Nephron progenitor cell (in vitro differentiated cells): ENCODE measurements at places on chromosomes 11 and 22.

GRCh38 chr11:22554221-22554620 is 71.4 kb downstream of the FANCF start:
- H3K27me3 ChIP-seq: peaks cover 2% of the 10 kb centered on the region
- no peaks in the 10 kb centered on the region for H3K4me1 ChIP-seq
- H3K27ac ChIP-seq: no peak overlapping the region
- H3K36me3 ChIP-seq: no peaks in the 10 kb centered on the region
- no peak for DNase-seq

- no peak overlapping the region for H3K27ac ChIP-seq
- H3K4me1 ChIP-seq: peaks cover 18% of the 10 kb centered on the region
- DNase-seq: no peak
- no peak overlapping the region for H3K4me3 ChIP-seq
- no peaks in the 10 kb centered on the region for H3K36me3 ChIP-seq
- peaks cover 43% of the 10 kb centered on the region for H3K27me3 ChIP-seq
Observed at GRCh38 chr11:17385492-17385891, 3.0 kb downstream of the KCNJ11 start.

GRCh38 chr11:45698777-45699497 is 33.5 kb upstream of the CHST1 start:
- no peak for DNase-seq
- no peak overlapping the region for H3K4me3 ChIP-seq
- H3K27me3 ChIP-seq: peaks cover 24% of the 10 kb centered on the region
- no peaks in the 10 kb centered on the region for H3K36me3 ChIP-seq
- H3K4me1 ChIP-seq: peaks cover 23% of the 10 kb centered on the region
- H3K27ac ChIP-seq: no peak overlapping the region

- H3K4me3 ChIP-seq: peak overlapping the region; percentile 89
- peaks cover 7% of the 10 kb centered on the region for H3K27me3 ChIP-seq
- peaks cover 57% of the 10 kb centered on the region for H3K4me1 ChIP-seq
- peak; percentile 63 for DNase-seq
Observed at GRCh38 chr22:28883917-28884746, 760 bp downstream of the ZNRF3 start.

GRCh38 chr11:121938076-121938475 is 177.9 kb downstream of the BLID start:
- no peak overlapping the region for H3K4me3 ChIP-seq
- H3K4me1 ChIP-seq: no peaks in the 10 kb centered on the region
- DNase-seq: no peak

DNA sequence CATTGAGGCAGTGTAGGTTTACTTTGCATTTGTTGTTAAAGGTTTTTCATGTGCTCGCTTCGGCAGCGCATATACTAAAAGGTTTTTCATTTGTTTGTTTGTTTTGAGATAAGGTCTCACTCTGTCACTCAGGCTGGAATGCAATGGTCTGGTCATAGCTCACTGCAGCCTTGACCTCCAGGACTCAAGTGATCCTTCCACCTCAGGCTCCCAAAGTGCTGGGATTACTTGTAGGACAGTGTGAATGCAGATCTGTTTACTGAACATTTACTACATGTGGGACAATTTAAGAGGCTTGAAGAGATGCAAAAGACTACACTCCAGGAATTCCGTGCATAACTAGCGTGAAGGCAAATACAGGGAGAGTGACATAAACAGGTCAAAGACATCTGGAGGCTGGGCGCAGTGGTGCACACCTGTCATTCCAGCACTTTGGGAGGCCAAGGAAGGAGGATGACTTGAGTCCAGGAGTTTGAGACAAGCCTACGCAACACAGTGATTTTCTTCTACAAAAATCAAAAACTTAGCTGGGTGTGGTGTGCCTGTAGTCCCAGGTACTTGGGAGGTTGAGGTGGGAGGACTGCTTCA is 34.1 kb downstream of the YPEL1 start:
- H3K36me3 ChIP-seq: peaks cover 46% of the 10 kb centered on the region
- H3K4me1 ChIP-seq: peaks cover 48% of the 10 kb centered on the region

GRCh38 chr11:92240916-92241315 is 16.3 kb downstream of the FAT3 start:
- no peak overlapping the region for H3K4me3 ChIP-seq
- peaks cover 14% of the 10 kb centered on the region for H3K36me3 ChIP-seq
- peaks cover 3% of the 10 kb centered on the region for H3K27me3 ChIP-seq
- no peak for DNase-seq
- no peak overlapping the region for H3K27ac ChIP-seq
- H3K4me1 ChIP-seq: peaks cover 59% of the 10 kb centered on the region

GRCh38 chr11:92416971-92417725 is 192.5 kb downstream of the FAT3 start:
- H3K27me3 ChIP-seq: no peaks in the 10 kb centered on the region
- no peak overlapping the region for H3K4me3 ChIP-seq
- peaks cover under 1% of the 10 kb centered on the region for H3K36me3 ChIP-seq
- H3K27ac ChIP-seq: no peak overlapping the region

DNA sequence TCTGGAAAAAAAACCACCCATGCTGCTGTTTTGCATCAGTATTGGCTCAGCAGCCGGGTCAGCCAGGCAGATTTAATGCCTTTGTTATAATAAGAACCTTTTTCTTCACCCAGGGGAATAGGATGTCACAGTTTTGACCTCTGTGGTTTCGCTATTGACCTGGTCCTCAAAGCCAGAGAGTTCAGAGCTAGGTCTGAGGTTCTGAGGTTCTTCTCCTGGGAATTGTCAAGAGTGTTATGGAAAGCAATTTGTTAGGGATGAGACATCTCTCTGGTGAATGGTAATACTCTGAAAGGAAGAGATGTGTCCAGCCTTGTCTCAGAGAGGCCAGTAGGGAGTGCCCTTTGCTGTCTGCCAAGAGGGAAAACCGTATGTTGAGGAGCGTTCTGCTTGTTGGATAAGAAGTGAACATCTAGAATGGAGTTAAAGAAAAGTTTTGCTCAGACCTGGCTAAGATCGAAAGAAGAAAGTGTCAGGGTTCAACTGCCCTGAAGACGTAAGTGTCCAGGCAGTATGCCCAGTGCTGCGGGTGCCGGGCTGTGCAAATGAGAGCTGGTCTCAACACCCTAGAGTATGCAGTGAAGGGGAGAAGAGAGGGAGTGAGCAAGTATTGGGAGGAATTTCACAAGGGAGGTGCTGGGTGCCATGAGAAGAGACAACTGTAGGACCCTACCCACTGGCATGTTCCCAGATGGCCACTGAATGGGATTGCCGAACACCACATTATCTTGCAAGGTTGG is 150.9 kb upstream of the TTC12 start:
- H3K27ac ChIP-seq: no peak overlapping the region
- peaks cover 84% of the 10 kb centered on the region for H3K4me1 ChIP-seq
- no peak for DNase-seq
- H3K4me3 ChIP-seq: peak overlapping the region; percentile 13

DNA sequence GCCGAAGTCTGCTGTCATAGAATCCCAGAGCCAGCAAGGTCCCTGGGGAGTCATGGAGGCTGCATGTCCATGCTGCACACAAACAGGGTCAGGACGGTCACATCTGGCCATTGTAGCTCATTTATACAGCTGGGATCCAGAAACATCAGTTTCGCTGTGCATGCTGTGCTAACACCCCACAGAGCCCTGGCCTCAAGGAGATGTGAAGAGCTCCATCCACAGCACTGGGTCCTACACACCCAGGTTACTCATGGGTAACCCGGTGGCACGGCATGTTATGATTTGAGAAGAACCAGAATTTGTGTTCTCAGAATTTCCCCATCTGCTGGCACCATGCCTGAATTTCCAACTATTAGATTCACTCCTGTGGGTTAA is 146.3 kb upstream of the ARHGAP20 start:
- H3K4me3 ChIP-seq: no peak overlapping the region
- H3K4me1 ChIP-seq: peaks cover 40% of the 10 kb centered on the region
- no peaks in the 10 kb centered on the region for H3K27me3 ChIP-seq
- peak; percentile 42 for DNase-seq
- H3K27ac ChIP-seq: peak overlapping the region; percentile 22
- H3K36me3 ChIP-seq: no peaks in the 10 kb centered on the region

DNA sequence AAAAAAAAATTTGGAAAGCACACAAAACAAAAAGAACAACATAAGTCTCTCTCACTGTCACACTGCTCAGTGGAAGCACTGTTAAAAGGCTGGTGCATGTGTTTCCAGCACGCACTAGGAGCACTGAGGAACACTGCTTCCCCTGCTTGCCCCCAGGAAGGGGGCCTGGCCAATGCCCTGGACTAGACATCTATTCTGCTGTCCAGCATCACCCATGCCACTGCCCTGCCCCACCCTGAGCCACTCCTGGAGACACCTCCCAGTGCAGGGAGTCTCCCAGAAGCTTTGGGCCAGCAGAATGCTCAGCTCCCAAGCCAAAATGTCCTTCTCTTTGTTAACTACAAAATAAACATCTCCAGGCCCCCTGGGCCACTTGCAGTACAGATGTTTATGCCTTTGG is 49.7 kb upstream of the EMID1 start:
- H3K36me3 ChIP-seq: no peaks in the 10 kb centered on the region
- peaks cover 6% of the 10 kb centered on the region for H3K27me3 ChIP-seq
- DNase-seq: no peak
- no peak overlapping the region for H3K4me3 ChIP-seq

DNA sequence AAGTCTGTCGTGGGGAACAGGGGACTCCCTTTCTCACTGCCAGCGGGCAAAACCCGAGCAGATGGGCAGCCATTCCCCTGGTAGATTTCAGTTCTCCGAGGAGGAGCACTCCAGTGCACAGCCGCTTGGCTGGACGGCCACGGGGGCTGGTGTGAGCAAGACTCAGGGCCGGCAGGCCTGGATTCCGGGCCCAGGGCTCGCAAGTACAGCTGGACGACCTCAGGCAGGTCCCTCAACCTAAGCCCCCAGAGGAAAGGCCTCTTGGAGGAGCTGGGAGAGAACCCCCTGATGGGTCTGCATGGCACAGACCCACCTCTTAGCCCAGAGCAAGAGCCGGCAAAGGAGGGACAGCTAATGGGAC is 31.3 kb upstream of the TCF20 start:
- peaks cover 51% of the 10 kb centered on the region for H3K27me3 ChIP-seq
- no peak overlapping the region for H3K27ac ChIP-seq
- no peaks in the 10 kb centered on the region for H3K36me3 ChIP-seq
- no peak for DNase-seq

DNA sequence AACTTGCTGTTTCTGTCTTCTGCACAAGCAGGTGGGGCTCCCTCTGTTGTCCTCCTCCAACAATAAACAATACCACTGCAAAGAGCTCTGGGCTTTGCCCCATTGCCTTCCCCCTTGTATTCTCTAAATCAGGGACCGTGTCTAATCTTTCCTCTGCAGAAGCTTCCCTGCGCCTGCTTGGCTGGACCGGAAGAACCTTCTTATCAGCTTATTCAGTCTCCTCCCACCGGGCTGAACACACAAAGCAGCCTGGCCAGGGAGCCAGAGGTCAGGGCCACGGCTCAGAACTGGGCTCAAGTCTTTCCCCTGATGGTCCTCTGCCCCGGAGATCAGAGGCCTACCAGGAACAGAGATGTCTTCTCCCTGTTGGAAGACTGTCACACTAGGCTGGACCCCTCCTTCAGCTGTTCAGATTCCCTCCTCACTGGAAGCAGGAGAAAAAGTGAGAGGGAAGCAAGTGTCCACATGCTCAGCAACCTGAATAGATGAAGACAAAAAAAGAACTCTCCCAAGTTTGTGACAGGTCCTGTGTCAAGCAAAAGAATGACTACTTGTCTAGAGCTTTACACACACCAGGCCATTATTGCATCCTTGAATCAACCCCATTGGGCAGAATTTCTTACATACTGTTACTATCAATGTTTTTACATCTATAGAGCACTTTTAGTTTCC is 63.7 kb downstream of the RAB30 start:
- H3K36me3 ChIP-seq: no peaks in the 10 kb centered on the region
- peak; percentile 23 for DNase-seq
- H3K27ac ChIP-seq: peak overlapping the region; percentile 79
- H3K4me1 ChIP-seq: peaks cover 35% of the 10 kb centered on the region

DNA sequence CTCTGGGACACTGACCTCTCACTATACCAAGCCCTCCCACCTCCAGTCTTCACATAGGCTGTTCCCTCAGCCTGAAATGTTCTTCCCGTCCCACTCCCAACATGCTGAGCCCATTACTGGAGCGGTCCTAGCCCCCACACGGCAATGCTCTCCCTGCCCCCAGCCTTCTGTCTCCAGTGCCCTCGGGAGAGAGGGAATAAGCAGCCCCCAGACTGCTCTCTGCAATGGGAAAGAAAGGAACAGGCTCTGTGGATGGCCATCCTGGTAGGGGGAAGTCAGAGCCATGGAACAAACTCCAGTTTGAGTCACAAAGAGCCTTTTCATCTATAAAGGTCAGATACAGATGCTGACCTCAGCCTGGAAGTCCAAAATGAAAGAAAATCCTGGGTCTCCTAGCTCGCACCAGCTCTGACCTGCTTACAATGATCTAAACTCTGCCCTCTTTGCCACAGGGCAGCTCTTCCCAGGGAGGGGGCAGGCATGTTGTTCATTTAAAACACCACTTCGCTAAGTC is 62.6 kb downstream of the FLRT1 start:
- no peak overlapping the region for H3K4me3 ChIP-seq
- peaks cover 37% of the 10 kb centered on the region for H3K27me3 ChIP-seq
- H3K4me1 ChIP-seq: peaks cover 60% of the 10 kb centered on the region
- no peak overlapping the region for H3K27ac ChIP-seq
- no peaks in the 10 kb centered on the region for H3K36me3 ChIP-seq
- DNase-seq: no peak

- DNase-seq: no peak
- peaks cover 54% of the 10 kb centered on the region for H3K27me3 ChIP-seq
- no peak overlapping the region for H3K27ac ChIP-seq
- H3K4me1 ChIP-seq: peaks cover 9% of the 10 kb centered on the region
Observed at GRCh38 chr22:19784384-19785175, 24.0 kb downstream of the TBX1 start.

GRCh38 chr22:44042249-44043218 is 18.4 kb downstream of the PARVB start:
- peaks cover 13% of the 10 kb centered on the region for H3K36me3 ChIP-seq
- no peak for DNase-seq
- no peak overlapping the region for H3K27ac ChIP-seq
- H3K4me3 ChIP-seq: no peak overlapping the region

DNA sequence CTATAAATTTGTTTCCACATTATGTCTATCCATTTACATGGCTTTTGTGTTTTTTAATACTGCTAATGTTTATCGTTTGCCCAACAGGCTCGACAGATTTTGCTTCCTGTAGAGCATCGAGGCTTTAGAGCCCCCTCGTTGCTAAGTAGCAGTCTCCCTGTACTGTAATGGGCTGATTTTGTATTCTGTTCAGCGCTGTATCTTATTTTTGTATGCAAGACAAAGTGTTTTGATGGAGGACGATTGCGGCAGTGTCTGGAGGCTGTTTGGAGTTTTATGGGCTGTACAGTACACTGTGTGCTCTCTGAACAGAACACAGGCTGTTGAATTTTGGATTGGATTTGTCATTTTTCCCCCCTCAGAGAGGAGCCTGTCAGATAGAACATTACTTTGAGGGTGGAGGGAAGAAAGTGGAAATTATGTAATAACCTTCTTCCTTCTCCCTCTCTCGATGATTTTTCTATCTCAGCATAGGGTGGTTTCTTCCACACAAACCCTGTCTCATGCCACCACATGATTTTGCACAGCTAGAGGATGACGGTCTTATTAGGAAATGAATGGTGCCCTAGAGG is 104.4 kb downstream of the ZBTB16 start:
- H3K4me3 ChIP-seq: peak overlapping the region; percentile 29
- H3K36me3 ChIP-seq: no peaks in the 10 kb centered on the region
- H3K27me3 ChIP-seq: peaks cover 5% of the 10 kb centered on the region
- H3K4me1 ChIP-seq: peaks cover 99% of the 10 kb centered on the region
- H3K27ac ChIP-seq: peak overlapping the region; percentile 80

GRCh38 chr11:86515297-86516094 is 140.8 kb downstream of the CCDC81 start:
- DNase-seq: no peak
- H3K36me3 ChIP-seq: no peaks in the 10 kb centered on the region
- H3K27me3 ChIP-seq: no peaks in the 10 kb centered on the region
- H3K27ac ChIP-seq: peak overlapping the region; percentile 83
